CD4-positive, alpha-beta memory T cell (primary cell): ENCODE measurements at places on chromosomes 12 and 14.

DNA sequence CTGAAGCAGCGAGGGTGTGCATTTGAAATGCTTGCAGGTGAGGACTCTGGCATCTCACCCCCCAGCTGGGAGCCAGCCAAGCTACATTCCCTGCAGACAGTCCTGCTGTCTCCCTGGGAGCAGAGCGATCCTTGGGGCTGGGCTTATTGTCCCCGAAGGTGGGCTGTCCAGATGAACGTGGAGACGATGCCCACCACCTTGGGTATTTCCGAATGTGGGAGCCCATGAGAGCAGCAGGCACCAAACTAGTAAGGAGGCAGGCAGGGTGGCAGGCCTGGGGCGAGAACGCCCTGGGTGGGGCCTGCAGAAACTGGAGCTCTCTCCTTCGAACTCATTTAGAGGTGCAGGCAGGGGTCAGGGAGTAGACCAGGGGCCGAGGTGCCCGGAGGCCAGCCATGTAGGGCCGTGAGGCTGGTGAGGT is 18.5 kb downstream of the ZBTB42 start:
- no peak for DNase-seq

GRCh38 chr12:106648736-106649135 is 65.9 kb downstream of the RFX4 start:
- DNase-seq, result no peak

DNA sequence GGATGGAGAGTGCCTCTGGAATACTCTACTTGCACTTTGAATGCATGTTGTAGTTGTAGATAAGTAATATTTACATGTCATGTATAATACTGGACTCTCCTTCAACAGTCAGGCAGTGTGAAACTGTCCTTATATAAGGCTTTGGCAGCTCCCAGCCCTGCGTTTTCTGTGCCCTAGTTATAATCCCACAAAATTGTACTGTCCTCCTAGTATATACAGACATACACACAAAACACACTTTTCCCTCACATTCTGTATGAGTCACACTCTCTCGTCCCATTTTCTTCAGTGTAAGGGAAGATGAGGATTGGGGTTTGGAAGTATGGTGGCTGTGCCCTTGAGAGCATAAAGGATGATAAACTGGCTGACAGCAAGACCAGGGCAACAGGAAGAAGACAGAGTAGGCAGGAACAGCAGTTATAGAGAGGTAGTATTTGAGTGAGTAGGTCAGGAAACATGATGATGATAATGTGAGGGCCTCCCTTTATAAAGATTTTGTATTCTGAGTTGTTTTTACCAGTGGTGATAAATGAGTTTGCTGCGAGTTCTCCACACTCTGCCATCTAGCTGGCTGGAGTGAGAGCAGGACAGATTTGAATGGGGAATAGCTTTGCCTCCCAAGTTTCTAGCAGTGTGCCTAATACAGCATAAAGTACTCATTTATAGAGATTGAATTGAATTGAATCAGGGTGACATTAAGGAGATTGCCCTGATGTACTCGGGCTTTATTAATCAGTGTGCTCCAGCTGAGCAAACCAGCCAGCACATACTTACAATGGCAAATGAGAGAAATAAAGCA is 5.0 kb downstream of the CREBL2 start:
- DNase-seq, result no peak

GRCh38 chr12:86233126-86233525 is 23.1 kb downstream of the MGAT4C start:
- DNase-seq, result no peak

- no peak for DNase-seq
Observed at GRCh38 chr14:51360592-51360991, 120.5 kb downstream of the TMX1 start.

DNA sequence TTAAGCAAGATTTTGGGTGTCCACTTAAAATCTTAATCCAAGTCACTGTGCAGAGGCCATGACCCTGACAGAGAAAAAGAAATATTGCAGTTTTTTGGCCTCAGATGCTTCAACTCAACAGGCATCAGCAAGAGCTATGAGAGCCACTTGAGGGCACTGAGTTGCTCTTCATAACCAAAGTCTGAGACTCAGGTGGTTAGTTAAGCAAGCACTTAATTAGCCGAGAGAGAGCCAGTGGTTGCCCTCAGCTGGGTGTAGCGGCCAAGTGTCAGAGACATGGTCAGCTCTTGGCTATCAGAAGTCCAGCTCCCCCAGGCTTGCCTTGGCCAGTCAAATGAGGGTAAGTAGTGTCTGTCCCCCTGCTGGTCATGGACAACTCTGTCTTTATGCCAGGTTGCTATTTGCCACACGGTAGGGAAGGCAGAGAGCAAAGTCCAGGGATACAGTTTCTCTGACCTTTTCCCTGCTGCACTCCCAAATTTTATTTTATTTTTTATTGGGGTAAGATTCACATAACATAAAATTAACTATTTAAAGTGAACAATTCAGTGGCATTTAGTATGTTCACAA is 9.0 kb upstream of the KRT71 start:
- no peak for DNase-seq

- no peak for DNase-seq
Observed at GRCh38 chr14:33631021-33631420, 319.9 kb downstream of the EGLN3 start.

- DNase-seq, result no peak
Observed at GRCh38 chr14:89543425-89543790, 126.4 kb upstream of the FOXN3 start.

GRCh38 chr14:102493585-102493984 is 16.0 kb downstream of the ANKRD9 start:
- no peak for DNase-seq

GRCh38 chr14:70048313-70048654 is 140.5 kb downstream of the SLC8A3 start:
- no peak for DNase-seq

GRCh38 chr12:104354868-104355570 is 51.5 kb downstream of the EID3 start:
- DNase-seq, result no peak

DNA sequence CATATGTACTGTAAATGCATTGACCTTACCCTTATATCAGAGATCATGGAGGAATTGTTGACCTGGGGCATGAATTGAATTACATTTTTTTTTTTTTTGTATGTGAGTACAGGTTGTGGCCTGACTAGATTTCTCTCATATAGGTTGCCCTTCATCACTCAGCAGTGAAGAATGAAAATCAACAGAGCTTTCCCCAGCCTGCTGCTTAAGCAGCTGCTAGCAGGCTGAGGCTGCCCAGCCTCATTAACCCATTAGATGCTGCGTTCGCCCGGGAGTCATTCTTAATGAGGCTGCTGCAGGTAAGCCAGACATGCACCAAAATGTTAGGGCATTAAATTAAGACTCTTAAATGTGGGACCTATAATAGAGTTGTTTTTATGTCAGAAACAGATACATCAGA is 236.0 kb downstream of the ETNK1 start:
- no peak for DNase-seq

DNA sequence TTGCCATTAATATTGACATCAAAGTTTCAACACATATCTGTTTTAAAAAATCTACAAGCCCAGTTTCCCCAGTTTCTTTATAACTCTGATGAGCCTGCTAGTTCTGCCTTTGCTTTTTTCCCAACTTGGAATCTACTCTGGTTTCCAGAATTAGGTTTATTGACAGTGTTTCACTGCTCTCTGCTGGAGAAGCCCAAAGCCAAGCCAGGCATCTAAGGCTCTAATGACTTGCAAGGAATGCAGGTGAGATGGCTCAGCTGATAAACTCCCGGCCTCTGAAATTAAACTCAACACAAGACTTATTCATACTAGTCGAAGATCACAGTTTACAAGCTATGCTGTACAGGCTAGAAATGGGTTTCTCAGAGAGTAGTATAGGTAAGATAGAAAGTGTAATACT is 54.3 kb downstream of the HMGA2 start:
- no peak for DNase-seq

- no peak for DNase-seq
Observed at GRCh38 chr14:97359341-97359740, 562.2 kb downstream of the VRK1 start.

DNA sequence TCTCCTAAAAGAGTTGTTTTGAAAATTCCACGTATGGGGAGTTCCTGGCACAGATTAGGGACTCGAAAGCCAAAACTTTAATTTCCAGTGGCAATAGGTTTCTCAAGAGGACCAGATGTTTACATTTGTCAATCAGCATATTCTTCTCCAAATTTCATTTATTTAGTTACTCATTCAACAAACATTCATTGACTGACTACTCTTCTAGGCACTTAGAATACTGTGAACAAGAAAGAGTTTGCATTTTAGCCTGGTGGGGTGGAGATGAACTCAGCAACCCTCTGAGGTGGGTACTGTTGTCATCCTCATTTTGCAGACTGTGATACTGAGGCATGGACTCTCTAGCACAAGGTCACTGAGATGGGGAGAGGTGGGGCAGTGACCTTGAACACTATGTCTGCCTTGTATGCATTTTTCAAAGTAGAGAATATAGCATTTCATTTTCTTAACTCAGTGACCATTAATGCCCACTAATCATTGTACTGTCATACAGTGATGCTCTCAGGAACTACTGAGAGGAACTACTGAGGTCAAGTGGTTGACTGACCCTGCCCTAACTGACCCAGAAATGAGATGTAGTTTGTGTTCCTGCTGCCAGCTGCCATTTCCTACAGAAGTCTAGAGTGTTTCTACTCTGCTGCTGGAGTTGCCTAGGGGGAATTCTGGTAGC is 2.2 kb downstream of the L3HYPDH start:
- DNase-seq, result no peak

GRCh38 chr14:105840266-105841021 is 314.1 kb downstream of the TMEM121 start:
- DNase-seq, result no peak

DNA sequence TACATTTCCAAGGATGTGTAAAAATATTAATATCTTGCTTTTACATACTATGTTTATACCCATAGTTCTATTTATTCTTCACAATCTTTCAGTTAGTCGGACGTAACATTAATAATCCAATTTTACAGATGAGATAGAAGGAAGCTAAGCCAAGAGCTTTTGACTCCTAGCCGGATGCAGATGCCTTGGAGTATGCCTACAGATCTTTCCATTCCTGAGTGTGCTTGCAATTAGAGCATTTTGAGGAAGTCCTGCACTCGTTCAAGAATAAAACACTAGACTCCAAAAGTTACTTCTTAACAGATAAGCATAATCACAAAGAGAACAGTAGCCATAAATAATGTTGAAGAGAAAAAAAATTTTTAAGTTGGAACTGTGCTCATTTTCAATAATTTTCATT is 337.6 kb upstream of the CLEC14A start:
- no peak for DNase-seq

- no peak for DNase-seq
Observed at GRCh38 chr14:101590062-101590461, 28.8 kb downstream of the DIO3 start.

DNA sequence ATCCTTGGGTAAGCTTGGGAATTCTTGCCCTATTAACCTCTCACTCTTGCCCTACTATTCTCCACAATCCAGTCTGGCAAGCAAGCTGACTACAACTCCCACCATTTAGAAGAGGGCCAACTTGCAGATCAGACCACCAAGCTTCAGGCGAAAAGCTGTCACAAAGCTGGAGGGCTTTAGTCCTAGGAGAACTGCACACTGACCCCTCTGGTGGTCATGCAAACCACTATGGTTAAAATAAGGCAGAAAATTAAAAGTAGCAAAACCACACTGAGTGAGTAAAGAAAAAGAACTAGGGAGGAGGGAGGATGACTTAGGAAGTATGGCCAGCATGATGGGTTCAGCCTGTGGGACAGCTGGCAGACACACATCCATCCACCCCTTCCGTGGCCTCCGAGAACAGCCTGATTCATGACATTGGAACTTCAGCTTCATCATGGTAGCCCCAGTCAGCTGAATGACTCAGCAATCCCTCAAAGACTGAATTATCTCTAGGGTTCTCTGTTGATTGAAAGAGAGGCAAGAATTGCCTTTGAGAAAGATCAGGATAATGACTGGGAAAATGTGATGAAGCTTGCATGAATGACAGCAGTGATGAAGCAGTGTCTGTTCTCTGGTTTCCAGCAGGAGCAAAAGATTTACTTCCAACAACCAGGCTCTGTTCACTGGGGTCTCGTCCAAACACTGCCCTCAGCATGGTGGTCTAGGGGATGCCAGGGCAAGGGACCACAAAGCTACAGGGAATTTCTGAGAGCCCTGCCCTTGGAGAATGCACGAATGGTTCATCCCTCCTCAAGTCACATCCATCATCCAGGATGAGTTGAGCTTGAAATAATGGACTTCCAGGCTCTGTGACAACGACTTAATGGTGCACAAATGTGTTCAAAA is 24.4 kb downstream of the PITPNM2 start:
- no peak for DNase-seq

- DNase-seq, result no peak
Observed at GRCh38 chr14:67385618-67386017, 25.5 kb downstream of the EIF2S1 start.

GRCh38 chr12:41917938-41918341 is 226.7 kb downstream of the GXYLT1 start:
- DNase-seq, result no peak

GRCh38 chr12:87981495-87981894 is 47.7 kb downstream of the C12orf50 start:
- no peak for DNase-seq

- no peak for DNase-seq
Observed at GRCh38 chr12:109455706-109456105, 21.4 kb downstream of the KCTD10 start.

DNA sequence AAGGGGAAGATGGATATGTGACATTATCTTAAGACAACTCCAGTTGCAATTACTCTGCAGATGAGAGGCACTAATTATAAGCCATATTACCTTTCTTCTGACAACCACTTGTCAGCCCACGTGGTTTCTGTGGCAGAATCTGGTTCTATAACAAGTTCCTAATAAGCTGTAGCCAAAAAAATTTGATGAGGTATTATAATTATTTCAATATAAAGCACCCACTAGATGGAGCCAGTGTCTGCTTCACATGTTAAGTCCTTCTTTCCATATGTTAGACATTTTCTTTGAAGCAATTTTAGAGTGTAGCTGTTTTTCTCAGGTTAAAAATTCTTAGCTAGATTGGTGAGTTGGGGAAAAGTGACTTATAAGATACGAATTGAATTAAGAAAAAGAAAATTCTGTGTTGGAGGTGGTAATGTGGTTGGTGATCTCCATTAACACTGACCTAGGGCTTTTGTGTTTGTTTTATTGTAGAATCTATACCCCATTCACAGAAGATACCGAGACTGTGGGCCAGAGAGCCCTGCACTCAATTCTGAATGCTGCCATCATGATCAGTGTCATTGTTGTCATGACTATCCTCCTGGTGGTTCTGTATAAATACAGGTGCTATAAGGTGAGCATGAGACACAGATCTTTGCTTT is 36.9 kb downstream of the PSEN1 start:
- peak; percentile 21 for DNase-seq

DNA sequence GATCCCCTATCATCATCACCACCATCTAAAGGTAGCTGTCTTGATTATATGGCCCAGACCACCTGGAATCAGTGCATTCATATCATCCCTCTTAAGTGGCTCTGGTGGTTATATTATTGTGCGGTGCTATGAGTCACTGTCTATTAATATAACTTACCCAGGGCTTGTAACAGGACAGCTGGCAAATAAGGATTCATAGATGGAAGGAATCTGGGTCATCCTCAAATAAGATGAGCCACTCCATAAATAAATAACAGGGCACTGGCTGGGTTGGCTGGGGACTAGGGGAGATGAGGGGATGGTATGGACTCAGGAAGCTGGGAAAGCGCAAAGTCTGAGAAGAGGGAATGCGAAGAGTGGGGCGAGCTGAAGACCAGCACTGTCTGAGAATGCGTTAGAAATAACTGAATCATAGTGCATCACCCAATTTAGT is 216.1 kb downstream of the NUAK1 start:
- DNase-seq, result no peak
